ENCODE measurements at places on chromosomes 2 and 18.

- no peaks in the 10 kb centered on the region for H3K4me1 ChIP-seq
- no peak overlapping the region for H3K4me3 ChIP-seq
- DNase-seq: no peak
- H3K36me3 ChIP-seq: no peaks in the 10 kb centered on the region
- no peak overlapping the region for H3K27ac ChIP-seq
- no peaks in the 10 kb centered on the region for H3K27me3 ChIP-seq
Observed at GRCh38 chr2:180763263-180763989, 217.0 kb upstream of the UBE2E3 start.

DNA sequence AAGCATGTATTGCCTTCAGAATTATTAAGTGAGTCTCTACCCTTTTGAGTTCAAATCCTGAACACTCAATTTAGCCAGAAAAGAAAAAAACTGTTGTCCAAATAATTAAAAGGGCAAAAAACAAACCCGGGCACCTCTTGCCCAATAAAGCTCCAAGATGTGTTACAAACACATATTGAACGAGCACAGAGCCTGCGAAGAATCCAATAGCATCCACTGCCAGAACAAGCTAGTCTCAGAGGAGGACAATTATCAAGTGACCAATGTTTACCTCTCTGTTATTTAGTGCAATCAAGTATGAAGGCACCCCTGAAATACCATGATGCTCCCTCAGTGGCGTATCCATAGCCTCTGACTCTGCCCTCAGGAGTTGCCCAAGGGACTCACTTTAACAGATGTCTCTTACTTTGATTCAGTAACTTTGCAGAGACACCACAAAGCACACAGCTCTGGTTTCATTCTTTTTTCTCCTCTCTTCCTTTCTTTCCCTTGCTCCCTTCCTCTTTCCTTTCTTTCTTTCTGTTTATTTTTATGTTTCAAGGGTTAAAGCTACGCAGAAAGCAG, 93.5 kb upstream of the SPATS2L start:
- H3K4me3 ChIP-seq: no peak overlapping the region
- no peaks in the 10 kb centered on the region for H3K27me3 ChIP-seq
- no peaks in the 10 kb centered on the region for H3K36me3 ChIP-seq
- H3K27ac ChIP-seq: no peak overlapping the region
- no peaks in the 10 kb centered on the region for H3K4me1 ChIP-seq
- no peak for DNase-seq

- no peaks in the 10 kb centered on the region for H3K27me3 ChIP-seq
- peaks cover 31% of the 10 kb centered on the region for H3K4me1 ChIP-seq
- H3K36me3 ChIP-seq: no peaks in the 10 kb centered on the region
- H3K27ac ChIP-seq: peak overlapping the region; percentile 93
Observed at GRCh38 chr2:70095720-70096670, 8.7 kb downstream of the PCBP1 start.

GRCh38 chr2:138846216-138846821, 66.1 kb upstream of the NXPH2 start:
- H3K36me3 ChIP-seq: no peaks in the 10 kb centered on the region
- no peaks in the 10 kb centered on the region for H3K27me3 ChIP-seq
- no peaks in the 10 kb centered on the region for H3K4me1 ChIP-seq
- DNase-seq: no peak

- H3K27ac ChIP-seq: no peak overlapping the region
- no peak overlapping the region for H3K4me3 ChIP-seq
- H3K4me1 ChIP-seq: peaks cover 16% of the 10 kb centered on the region
- no peaks in the 10 kb centered on the region for H3K36me3 ChIP-seq
- peaks cover 36% of the 10 kb centered on the region for H3K27me3 ChIP-seq
Observed at GRCh38 chr2:120862201-120863060, 126.8 kb downstream of the GLI2 start.

GRCh38 chr18:28176948-28177827, at the start of gene CDH2:
Gene CDH2, minus strand, starts transcription at chr18:28177130. Its CDS starts 108 bp downstream, at chr18:28177022.
- H3K27me3 ChIP-seq: peaks cover 21% of the 10 kb centered on the region
- no peaks in the 10 kb centered on the region for H3K36me3 ChIP-seq
- peak within 1 kb of the TSS; percentile 46 for H3K27ac ChIP-seq
- no peak for DNase-seq

DNA sequence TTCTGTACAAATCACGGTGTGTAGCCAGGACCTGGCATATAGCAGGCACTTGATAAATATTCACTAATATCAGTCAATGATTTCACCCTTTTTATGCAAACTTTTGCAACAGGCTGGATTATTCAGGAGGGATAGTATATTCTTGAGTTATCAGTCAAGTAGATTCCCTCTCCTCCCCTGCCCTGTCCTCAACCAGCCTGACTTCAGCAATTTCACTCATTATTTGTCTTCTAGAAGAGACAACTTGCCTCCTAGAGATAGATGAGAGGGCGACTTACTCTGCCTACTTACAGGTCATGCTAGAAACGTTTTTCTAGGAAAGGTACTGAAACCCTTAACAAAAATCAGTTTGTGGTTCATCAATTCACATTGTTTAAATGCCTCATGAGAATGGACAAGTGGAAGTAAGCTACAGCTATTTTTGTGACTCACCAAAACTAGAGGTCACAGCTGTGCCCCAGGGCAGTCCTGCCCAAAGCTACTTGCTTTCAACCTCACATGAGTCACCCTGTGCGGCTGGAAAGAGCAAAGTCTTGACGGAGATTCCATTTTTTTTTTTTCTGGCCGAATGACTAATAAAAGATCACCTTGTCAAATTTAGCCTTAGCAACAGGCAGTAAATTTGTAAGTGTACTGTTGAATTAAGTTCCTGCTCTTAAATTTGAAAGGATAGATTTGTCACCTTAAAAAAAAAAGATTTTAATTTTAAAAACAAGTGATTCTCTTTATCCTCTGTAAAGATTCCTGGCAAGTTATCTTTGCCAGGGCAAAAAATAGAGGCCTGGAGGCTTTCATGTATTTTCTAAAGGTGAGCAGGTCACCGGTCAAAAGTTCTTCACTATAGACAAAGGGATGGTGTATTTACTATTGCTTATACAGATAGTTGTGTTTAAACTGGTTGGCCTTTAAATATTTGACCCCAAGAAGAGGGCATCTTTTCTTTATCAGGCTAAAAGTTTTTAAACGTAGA, 109.0 kb upstream of the SLC35G4 start:
- H3K27me3 ChIP-seq: no peaks in the 10 kb centered on the region
- H3K27ac ChIP-seq: no peak overlapping the region
- peaks cover 7% of the 10 kb centered on the region for H3K4me1 ChIP-seq
- DNase-seq: no peak
- H3K4me3 ChIP-seq: no peak overlapping the region

GRCh38 chr18:49276680-49277079, 183.8 kb downstream of the DYM start:
- no peaks in the 10 kb centered on the region for H3K27me3 ChIP-seq
- no peak overlapping the region for H3K27ac ChIP-seq
- H3K4me3 ChIP-seq: no peak overlapping the region
- peaks cover 3% of the 10 kb centered on the region for H3K4me1 ChIP-seq

- no peak for DNase-seq
- no peak overlapping the region for H3K4me3 ChIP-seq
Observed at GRCh38 chr2:221816566-221816965, 244.5 kb upstream of the EPHA4 start.

GRCh38 chr2:109341355-109342255, 212.6 kb downstream of the SH3RF3 start:
- H3K4me3 ChIP-seq: no peak overlapping the region
- no peaks in the 10 kb centered on the region for H3K27me3 ChIP-seq
- no peak for DNase-seq

GRCh38 chr2:84905181-84906107, at the start of gene TMSB10:
Gene TMSB10, plus strand, starts transcription at chr2:84905656.
- peak within 1 kb of the TSS; percentile 100 for H3K27ac ChIP-seq
- DNase-seq: peak; percentile 55
- no peaks in the 10 kb centered on the region for H3K27me3 ChIP-seq
- peak within 1 kb of the TSS; percentile 81 for H3K4me3 ChIP-seq
- H3K36me3 ChIP-seq: no peaks in the 10 kb centered on the region
- H3K4me1 ChIP-seq: peaks cover 39% of the 10 kb centered on the region

DNA sequence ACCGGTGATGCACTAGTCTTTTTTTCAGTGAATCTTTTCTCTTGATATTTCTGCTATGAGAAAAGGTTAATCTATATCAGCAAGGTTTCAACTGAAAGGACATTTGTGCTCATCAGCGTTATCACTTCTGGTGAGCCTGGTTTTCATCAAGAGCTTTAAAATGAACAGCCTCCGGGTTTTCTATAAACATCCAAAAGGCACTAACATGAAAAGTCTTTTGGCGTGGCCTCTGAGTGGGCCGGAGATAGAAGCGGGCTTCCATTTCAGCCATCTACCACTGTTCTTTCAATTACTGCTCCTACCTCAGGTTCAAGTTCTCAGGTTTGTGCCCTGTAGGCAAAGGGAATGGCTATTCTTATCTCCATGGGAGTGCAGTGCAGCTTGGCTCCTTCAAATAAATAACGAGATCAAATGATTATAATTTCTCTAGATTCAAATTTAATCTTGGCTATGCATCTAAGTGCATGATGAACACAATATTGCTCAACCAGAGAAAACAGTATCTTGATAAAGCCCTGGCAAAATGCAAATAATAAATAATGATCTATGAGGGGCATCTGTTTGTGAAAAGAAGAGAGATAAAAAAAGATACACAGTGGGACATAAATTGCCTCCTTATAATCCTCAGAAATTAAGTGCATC, 314.8 kb downstream of the CDH2 start:
- peaks cover 6% of the 10 kb centered on the region for H3K4me1 ChIP-seq
- no peak overlapping the region for H3K27ac ChIP-seq
- no peak for DNase-seq
- H3K4me3 ChIP-seq: no peak overlapping the region
- H3K36me3 ChIP-seq: no peaks in the 10 kb centered on the region
- no peaks in the 10 kb centered on the region for H3K27me3 ChIP-seq

DNA sequence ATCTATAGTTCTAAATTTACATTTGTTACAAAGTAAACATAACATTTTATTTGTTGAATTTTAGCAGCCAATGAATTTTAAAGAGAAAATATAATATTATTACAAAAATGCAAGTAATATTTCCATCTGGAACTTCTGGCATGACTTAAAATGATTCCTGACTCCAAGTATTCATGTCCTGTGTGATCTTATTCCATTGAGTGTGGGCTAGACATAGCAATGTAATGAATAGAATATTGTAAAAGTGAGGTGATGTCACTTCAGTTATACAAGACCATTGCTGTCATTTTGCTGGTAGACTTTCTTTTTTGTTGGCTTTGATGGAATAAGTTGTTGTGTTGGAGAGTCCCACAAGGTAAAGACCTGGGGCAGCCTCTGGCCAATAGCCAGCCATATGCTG, 912.2 kb upstream of the PIK3C3 start:
- DNase-seq: no peak
- H3K27me3 ChIP-seq: no peaks in the 10 kb centered on the region
- no peaks in the 10 kb centered on the region for H3K36me3 ChIP-seq
- H3K4me1 ChIP-seq: no peaks in the 10 kb centered on the region

- no peaks in the 10 kb centered on the region for H3K27me3 ChIP-seq
- H3K4me1 ChIP-seq: no peaks in the 10 kb centered on the region
- H3K4me3 ChIP-seq: no peak overlapping the region
- no peak for DNase-seq
- no peak overlapping the region for H3K27ac ChIP-seq
Observed at GRCh38 chr2:174076040-174076439, 110.9 kb upstream of the SP3 start.

GRCh38 chr2:177078855-177079254, 133.7 kb upstream of the HNRNPA3 start:
- H3K27ac ChIP-seq: no peak overlapping the region
- no peak overlapping the region for H3K4me3 ChIP-seq
- no peaks in the 10 kb centered on the region for H3K36me3 ChIP-seq
- DNase-seq: no peak

GRCh38 chr18:74239567-74239966, 52.2 kb downstream of the CYB5A start:
- H3K36me3 ChIP-seq: no peaks in the 10 kb centered on the region
- H3K27me3 ChIP-seq: no peaks in the 10 kb centered on the region
- H3K4me1 ChIP-seq: peaks cover 14% of the 10 kb centered on the region
- H3K4me3 ChIP-seq: no peak overlapping the region
- no peak for DNase-seq
- no peak overlapping the region for H3K27ac ChIP-seq

DNA sequence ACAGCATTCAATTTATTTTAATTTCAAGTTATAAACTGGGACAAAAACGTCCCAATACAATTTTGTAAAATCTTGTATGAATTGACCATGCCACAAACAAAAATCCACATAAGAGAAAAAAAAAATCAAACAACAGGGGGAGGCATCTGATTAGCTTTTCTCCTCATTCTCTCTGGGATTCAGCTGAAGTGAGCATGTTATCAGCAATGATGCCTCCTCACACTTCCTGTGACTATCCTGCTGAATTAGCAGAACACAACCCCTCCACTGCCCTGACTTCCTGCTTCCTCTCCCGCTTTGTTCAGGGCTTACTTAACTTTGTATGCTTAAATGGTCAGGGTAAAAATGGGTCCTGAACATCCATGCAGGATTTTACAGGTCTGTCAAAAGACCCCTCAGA, 132.2 kb upstream of the ITGB6 start:
- H3K27ac ChIP-seq: no peak overlapping the region
- H3K27me3 ChIP-seq: no peaks in the 10 kb centered on the region
- no peak for DNase-seq
- H3K4me3 ChIP-seq: no peak overlapping the region
- no peaks in the 10 kb centered on the region for H3K4me1 ChIP-seq

GRCh38 chr18:59884351-59884750, 15.4 kb upstream of the PMAIP1 start:
- peaks cover 27% of the 10 kb centered on the region for H3K4me1 ChIP-seq
- no peak overlapping the region for H3K4me3 ChIP-seq
- no peaks in the 10 kb centered on the region for H3K27me3 ChIP-seq
- no peak overlapping the region for H3K27ac ChIP-seq

- H3K27ac ChIP-seq: no peak overlapping the region
- H3K27me3 ChIP-seq: no peaks in the 10 kb centered on the region
- H3K4me1 ChIP-seq: no peaks in the 10 kb centered on the region
- no peak overlapping the region for H3K4me3 ChIP-seq
- DNase-seq: no peak
Observed at GRCh38 chr2:178101321-178102079, 10.7 kb upstream of the RBM45 start.

DNA sequence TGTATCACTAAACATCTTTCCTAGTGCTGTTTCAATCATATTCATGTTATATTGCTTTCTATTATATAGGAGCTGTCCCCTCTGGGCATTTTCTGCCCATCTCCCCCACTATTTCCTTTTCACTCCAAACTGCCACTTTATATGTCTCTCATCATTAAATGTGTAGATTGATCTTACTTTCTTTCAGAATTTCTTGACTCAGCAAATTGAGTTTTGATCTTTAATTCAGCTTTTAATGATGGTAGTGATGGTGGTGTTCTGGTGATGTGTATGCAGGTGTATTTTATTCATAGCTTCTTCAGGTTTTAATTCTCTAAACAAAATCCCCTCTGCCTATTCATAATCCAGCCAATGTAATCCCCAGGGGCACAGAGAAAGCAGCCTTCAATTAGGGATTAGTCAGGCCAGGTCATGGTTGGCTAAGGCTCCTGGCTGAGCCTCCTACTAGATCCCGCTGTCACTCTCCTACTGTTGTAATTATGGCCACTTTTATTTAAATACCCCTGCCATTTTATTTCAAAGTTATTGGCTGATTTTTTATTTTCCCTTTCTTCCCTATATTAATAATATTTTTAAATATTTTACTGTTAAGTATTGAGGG, 325.4 kb downstream of the SPAG16 start:
- no peaks in the 10 kb centered on the region for H3K4me1 ChIP-seq
- H3K27me3 ChIP-seq: no peaks in the 10 kb centered on the region
- no peak for DNase-seq
- no peak overlapping the region for H3K4me3 ChIP-seq
- no peaks in the 10 kb centered on the region for H3K36me3 ChIP-seq

GRCh38 chr2:198055716-198056115, 251.3 kb downstream of the PLCL1 start:
- H3K27ac ChIP-seq: no peak overlapping the region
- no peaks in the 10 kb centered on the region for H3K36me3 ChIP-seq
- no peaks in the 10 kb centered on the region for H3K4me1 ChIP-seq
- H3K4me3 ChIP-seq: no peak overlapping the region

All from esophagus squamous epithelium (tissue), 5 donors.